ENCODE measurements at places on chromosomes 1 and 21.

DNA sequence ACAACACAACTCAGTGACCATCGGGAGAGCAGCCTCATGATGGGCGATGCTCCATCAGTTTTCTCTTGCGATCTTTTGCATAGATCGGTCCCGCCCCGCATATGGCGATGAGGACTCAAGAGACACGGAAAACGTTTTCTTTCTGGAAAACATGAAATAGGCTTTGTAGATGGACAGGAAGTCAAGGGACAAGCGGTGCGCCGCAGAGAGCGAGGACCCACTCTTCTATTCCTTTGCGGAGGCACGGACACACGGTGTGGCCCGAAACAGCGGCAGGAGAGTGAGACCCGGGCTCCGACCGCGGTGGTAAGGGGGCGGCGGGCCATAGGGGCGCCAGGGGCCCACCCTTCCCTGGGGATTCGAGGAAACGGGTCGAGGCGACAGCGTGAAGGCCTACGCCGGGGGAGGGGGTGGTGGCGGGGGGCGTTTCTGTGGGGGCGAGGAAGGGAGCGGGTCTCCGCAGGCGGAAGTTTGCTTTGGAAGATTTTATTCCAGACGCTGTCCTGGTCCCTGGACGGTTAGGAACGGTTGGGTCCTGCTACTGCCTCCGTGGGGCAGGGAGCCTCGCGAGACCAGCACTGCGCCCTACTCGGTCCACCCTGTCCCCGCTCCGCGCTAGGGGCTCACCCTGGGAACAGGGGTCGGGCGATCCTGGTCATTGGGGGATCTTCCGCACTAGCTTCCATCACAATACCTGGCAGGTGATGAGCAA lies 796 bp upstream of the TDRKH start:
- DNase-seq: no peak

DNA sequence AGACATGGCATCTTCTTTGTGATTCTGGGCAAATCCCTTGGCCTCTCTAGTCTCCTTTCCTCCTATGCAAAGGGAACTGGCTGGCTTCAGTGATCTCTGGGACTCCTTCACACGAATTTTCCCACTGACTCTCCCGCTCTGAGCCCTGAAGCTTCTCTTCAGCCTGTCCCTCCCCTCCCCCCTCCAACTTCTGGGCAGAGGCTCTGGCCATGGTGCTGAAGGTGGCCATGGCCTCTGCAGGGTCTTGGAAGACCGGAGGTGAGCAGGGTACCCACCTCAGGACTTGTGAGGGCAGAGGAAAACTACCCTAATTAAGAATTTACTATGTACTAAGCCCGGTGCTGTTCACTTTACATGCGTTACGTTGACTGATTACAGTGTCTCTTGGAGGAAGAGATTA lies 29.4 kb upstream of the POU3F1 start:
- no peak for DNase-seq

- peak; percentile 49 for DNase-seq
Observed at GRCh38 chr1:1540090-1540817, at the start of gene TMEM240. Gene TMEM240 (minus strand): TSS chr1:1540624. CDS start chr1:1540346, 278 bp downstream.

DNA sequence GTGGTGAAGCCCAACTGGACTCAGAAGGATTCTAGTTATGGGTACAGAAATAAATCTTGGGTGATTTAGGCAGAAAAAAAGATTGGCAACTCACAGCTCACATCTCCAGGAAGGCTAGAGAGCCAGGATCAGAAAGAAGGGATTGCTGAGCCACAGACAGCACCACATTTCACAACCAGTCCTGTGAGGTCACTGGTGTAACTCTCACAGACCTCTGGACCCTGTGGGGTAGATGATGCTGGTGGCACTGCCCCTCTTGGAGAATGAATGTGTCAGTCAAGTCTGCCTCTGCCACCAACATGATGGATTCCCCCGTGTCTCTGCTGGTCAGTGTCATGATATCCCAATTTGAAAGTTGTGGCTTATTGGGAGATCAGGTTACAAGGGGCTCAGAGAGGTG lies 70.9 kb upstream of the HMCN1 start:
- DNase-seq: no peak

DNA sequence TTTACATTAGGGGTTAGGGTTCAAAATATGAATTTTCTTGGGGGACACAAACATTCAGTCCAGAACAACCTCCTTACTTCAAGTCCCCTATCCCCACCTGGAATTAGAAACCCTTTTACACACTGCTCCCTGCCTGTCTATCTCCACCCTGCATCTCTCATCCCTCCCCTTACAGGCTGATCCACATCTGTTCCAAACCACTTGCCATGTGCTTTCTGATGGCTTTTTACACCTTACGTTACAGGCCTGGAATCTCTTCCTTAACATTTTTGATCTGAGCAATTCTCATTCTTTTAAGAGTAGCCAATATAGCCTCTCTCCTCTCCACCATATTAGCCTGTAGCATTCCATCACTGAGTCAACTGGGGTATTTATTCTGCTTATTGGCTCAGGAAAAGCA lies 122.0 kb downstream of the PTBP2 start:
- DNase-seq: no peak

GRCh38 chr1:94043738-94044289 lies 77.1 kb downstream of the ABCA4 start:
- no peak for DNase-seq

- DNase-seq: no peak
Observed at GRCh38 chr1:27009601-27010197, 3.0 kb downstream of the TENT5B start.

GRCh38 chr1:107594536-107594935 lies 370.4 kb downstream of the VAV3 start:
- no peak for DNase-seq

- DNase-seq: no peak
Observed at GRCh38 chr1:4847711-4848110, 193.3 kb downstream of the AJAP1 start.

DNA sequence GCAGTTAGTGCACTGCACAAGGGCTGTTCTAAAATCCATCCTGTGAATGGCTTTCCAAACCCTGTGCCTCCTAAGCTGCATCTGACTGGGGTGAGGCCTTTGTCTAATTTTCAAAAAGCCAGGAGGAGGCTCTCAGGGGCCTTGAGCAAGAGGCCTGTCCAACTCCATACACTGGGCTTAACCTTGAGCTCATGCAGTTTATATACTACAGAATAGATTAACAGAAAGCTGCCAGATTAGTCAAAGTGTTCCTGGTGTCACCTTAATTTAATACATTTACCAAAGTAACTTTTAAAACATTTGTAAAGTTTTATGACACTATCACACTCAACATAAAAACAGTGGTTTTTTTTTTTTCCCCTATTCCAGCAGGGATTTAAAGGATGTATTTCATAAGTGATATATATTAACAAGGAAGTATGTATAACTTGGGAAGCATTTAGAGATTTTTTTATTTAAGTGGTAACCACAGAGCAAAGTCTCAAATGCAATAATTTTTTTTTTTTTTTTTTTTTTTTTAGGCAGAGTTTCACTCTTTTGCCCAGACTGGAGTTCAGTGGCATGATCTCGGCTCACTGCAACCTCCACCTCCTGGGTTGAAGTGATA lies 23.3 kb downstream of the CTH start:
- no peak for DNase-seq

- no peak for DNase-seq
Observed at GRCh38 chr1:115647507-115647906, 5.7 kb downstream of the VANGL1 start.

- DNase-seq: no peak
Observed at GRCh38 chr1:205584732-205585131, 47.1 kb downstream of the ELK4 start.

GRCh38 chr1:56098946-56099345 lies 480.4 kb downstream of the PLPP3 start:
- DNase-seq: no peak

- DNase-seq: no peak
Observed at GRCh38 chr1:175220853-175221556, 28.4 kb upstream of the KIAA0040 start.
